K562 (cell line): ENCODE measurements at places on chromosomes 2 and 18.

GRCh38 chr2:234679301-234679740 lies 182.4 kb upstream of the ARL4C start:
- DNase-seq, result no peak

DNA sequence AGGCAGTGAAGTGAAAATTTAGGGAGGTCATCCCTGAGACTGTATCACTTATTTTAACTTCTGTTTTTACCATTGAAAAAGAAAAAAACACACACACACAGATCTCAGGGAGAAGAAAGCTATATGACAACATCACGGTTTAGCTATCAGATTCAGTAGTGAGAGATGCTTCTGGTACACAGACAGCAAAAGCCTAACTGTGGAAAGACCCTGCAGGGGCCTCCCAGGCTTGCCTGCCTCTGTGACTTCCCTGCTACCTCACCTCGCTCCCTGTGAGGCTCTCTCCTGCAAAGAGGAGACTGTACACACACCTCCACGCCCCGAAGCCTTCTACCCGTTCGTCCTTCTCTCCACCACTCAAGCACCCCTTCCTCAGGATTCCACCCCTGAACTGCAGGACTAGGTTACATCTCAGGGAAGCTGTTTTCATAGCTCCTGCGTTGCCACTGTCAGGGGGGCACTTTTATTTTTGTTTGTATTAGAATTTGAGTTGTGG lies 86.3 kb downstream of the EPB41L3 start:
- DNase-seq, result no peak

- DNase-seq, result no peak
These were observed 9.7 kb upstream of the CIB4 start for GRCh38 chr2:26650713-26651469.

- no peak for DNase-seq
These were observed 38.1 kb upstream of the MMADHC start for GRCh38 chr2:149625671-149626070.

DNA sequence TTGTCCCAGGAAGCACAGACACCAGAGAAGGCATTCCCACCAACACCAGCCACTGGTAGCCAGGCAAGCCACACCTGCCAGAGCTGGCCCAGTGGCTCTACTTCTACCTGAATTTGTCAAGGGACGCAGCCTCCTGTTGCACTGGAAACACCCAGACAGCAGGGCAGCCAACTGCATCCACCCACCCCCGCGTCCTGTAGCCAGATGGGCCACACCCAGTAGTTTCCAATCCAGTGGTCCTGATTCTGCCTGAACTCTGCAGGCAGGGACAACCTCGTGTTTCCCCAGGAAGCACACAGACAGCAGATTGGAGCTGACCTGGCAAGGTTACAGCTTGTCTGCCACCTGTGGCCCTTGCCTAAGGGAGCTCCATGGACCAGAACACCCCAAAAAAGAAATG lies 18.2 kb downstream of the PFN4 start:
- no peak for DNase-seq

DNA sequence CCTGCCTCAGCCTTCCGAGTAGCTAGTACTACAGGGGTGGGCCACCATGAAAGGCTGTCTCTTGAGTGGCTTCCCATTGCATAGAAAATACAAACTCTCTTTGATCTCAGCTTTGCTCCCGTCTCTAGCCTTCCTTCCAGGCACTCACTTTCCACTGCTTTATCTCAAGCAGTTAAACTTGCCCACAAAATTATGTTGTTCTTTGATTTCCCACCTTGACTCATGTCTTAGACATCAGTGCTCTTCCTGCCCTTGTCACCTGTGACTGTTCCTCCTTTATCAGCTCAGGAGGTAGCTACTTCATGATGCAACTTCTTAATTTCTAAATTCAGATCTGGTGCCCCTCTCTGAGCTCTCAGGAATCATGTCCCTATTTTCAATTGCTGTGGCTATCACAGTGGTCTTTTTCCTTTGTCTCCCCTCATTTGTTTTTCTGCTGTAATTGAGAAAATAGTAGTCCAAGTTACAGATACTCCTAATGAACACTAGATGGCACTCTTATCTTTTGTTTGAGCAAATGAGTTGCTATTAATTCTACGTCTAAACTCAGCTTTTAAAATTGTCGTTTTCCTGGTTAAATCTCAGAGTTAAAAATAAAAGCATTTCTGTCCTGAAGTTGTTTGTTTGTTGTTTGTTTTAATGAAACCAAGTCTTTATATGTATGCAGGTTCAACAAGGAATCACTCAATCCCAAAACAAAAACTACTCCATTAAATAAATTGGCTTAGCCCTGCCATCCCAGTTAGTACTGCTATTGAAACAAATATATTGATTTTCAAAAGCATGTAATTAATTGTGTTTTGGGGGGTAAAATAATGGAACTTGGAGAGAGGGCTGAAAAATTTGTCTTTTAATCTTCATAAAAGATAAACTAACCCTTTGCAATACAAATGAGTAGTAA lies 46.9 kb upstream of the GREB1L start:
- peak; percentile 15 for DNase-seq

GRCh38 chr2:233865838-233866237 lies 2.3 kb downstream of the MSL3B start:
- DNase-seq, result no peak

- no peak for DNase-seq
These were observed 359.9 kb downstream of the TNS1 start for GRCh38 chr2:217642944-217643343.
